ENCODE measurements at places on chromosomes 13 and 19. TPM values are rescaled to one million over a fixed set of nuclear protein-coding genes. Genes with fewer than 3 reads are reported as not detected.

DNA sequence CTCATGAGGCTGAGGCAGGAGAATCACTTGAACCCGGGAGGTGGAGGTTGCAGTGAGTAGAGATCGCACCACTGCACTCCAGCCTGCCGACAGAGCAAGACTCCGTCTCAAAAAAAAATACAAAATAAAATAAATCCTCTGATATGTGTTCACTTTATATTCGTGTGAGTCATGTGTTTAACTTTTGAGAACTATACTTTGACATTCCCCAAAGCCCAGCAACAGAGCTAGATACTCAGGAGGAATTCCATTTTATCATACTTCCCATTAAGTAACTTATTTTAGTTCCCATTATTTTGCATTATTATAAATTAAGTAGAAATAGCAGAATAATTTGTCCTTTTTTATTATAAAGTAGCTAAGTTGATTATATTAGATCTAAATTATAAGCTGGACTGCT lies 3.3 kb upstream of the CHAMP1 start:
- DNase-seq = no peak

- DNase-seq = no peak
Measured at GRCh38 chr13:21517576-21517975, 58.5 kb upstream of the ZDHHC20 start.

- no peak for DNase-seq
Measured at GRCh38 chr13:49319951-49320350, 72.2 kb downstream of the CDADC1 start.

The ZNF649 gene
- 17.2 TPM for total RNA-seq

The PSG3 gene
- total RNA-seq = not detected

- DNase-seq = peak; percentile 67
Measured at GRCh38 chr19:38229585-38230073, 5.6 kb upstream of the DPF1 start.

- DNase-seq = no peak
Measured at GRCh38 chr13:31485183-31485582, 254.1 kb upstream of the RXFP2 start.

GRCh38 chr13:76992548-76993001 lies 694 bp downstream of the CLN5 start:
- no peak for DNase-seq
